ENCODE measurements at places on chromosomes 3 and 15.

DNA sequence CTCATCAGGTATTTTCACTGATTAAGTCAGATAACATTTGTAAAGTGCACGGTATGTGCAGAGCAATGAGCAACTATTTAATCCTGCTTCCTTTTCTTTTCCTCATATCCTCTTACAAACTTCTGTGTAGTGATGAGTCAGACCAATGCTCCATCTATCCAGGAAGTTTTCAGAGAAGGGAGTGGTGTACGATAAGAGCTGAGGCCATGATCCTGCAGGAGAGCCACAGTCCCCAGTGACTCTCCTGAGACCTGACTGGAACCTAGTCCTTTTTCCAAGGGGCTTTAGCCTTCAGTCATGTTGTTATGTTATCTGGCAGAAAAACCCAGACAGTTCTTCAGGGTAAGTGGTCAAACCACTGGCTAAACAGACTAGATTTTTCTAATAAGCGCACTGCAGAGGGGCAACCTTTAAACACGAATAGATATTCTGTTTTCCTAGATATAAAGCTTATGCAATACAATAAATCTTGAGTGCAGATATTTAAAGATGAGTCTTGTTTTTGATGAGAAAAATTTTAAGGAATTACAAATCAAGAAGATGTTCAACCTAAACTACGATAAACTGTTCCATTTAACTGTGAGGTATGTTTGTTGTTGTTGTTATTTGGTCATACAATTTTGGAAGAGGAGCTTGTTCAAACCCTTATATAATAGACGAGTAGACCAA, 110.5 kb upstream of the RAP2B start:
- no peak for DNase-seq

- DNase-seq, result no peak
Measured at GRCh38 chr3:87317779-87318178, 41.4 kb upstream of the POU1F1 start.

- DNase-seq, result no peak
Measured at GRCh38 chr3:148903022-148903442, 37.9 kb downstream of the CPA3 start.

DNA sequence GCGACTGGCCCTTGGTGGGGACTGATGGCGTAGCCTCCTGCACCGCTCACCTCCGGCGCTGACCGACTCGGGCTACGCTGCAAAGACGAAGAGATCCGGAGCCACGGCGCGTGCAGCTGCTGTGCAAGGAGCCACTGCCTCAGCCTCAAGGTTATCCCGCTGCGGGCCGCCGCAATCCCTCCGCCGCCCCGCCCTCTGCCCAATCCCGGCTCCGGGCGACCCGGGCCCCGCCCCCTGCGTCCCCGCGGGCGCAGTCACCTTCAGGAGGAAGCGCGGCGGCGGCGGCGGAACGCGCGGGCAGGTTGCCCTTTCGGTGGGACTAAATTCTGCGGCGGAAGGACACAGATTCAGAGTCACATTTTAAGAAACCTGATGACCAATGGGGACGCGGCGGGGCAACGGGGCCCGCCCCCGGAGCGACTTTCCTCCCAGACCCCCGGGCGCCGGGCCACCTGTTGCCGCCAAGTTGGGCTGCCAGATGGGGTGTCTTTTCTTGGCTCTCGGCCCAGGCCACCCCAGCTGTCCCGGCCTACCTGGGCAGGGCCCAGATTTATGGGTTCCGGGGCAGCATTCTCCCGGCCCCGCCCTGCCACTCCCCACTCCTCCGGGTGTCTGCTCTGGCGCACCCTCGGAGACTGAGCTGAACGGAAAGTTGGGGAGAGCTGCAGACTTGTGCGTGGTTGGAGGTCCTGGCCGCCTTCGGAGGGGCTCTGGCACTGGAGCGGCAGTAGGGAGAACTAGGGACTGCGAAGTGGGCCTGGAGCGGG, at the start of gene PKM:
PKM (minus strand) TSS at position 125 of the 767 bp plus-strand sequence. CDS start 12,093 bp downstream, outside the sequence.
- peak; percentile 94 for DNase-seq

- DNase-seq, result no peak
Measured at GRCh38 chr3:154783521-154783931, 296.6 kb upstream of the MME start.

GRCh38 chr3:143975554-143976152, 4.0 kb downstream of the DIPK2A start:
- peak; percentile 47 for DNase-seq

DNA sequence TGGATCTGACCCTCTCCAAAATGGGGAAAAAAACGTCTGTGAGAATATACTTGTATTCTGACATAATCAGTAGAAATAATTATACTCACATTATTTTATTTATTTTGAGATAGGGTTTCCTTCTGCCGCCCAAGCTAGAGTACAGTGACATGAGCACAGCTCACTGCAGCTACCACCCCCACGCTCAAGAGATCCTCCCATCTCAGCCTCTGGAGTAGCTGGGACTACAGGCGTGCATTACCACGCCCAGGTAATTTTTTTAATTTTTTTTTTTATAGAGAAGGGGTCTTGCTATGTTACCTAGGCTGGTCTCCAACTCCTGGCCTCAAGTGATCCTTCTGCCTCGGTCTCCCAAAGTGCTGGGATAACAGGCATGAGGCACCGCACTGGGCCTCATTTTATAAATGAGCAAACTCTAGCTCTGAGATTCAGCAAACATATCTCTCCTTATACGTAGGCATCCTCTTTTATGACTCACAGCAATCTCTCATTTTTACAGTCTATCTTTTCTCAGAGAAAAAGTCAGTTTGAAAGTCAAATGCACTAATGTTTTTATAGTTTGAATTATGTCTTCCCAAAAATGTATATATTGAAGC, 989 bp upstream of the VGLL3 start:
- DNase-seq, result no peak

DNA sequence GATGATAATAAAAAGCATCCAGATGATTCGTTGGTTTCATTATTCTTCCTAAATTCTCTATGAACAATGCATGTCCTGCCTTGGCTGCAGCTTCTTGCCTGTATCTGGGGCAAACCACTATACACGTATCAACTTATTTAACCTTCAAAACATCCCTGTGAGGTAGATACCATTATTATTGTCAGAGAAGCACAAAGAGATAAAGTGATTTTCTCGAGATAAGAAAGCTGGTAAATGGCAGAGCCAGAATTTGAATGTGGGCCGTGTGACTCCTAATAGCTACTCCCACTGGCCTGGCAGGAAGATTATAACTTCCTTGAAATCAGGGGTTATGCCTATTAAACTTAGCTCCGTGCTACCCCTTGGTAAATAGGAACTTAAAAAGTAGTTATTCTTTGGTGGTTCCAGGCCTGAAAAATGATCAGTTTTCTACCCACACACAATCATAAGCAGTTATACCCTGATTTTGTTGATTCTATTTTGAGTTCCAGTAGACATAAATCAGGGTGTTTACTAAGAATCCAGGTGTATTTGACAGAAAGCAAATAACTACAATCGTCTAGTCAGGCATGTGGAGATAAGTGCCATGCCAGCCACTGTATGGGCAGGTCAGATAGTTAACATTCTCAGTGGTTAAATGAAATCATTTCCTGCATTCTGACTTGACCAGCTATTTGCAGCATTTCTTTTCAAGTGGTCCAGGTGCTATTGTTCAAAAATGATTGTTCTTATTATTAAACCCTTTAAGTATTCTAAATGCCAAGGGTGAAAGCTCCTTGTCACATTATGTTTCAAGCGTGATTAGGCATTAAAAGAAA, 99.2 kb upstream of the LRRN1 start:
- DNase-seq, result no peak

- no peak for DNase-seq
Measured at GRCh38 chr3:135017003-135017893, 222.2 kb downstream of the EPHB1 start.

DNA sequence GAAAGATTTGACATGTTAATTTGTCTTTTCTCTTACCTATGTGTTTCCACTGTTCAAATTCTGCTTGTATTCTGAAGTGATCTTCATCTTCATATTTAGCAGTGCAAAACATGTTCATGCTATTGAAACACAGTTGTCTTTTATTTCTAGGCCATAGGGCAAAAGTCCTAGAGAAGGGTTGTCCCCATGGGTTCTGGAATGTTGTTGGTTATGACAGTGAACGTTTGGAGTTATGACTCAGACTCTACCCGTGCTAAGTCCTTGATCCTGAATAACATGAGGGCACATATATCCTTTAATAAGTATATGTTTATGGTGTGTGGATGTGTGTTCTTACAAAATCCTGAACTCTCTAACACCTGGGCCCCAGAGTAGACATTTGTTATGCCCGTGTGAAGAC, 23.0 kb upstream of the ARPP21 start:
- no peak for DNase-seq

GRCh38 chr3:67517781-67518180, 136.6 kb downstream of the SUCLG2 start:
- no peak for DNase-seq
